ENCODE measurements at places on chromosomes 6 and 20.
A peak's percentile ranks its signal among the peaks of the same experiment; 100 is the strongest.

GRCh38 chr6:17130786-17131185 lies 28.9 kb downstream of the STMND1 start:
- DNase-seq: no peak

GRCh38 chr6:131803007-131803769 lies 4.6 kb upstream of the ENPP1 start:
- no peak for DNase-seq

- no peak for DNase-seq
Observed at GRCh38 chr20:50193836-50194421, 3.3 kb downstream of the CEBPB start.

GRCh38 chr20:36676701-36677421 lies 30.9 kb upstream of the SLA2 start:
- DNase-seq: no peak

DNA sequence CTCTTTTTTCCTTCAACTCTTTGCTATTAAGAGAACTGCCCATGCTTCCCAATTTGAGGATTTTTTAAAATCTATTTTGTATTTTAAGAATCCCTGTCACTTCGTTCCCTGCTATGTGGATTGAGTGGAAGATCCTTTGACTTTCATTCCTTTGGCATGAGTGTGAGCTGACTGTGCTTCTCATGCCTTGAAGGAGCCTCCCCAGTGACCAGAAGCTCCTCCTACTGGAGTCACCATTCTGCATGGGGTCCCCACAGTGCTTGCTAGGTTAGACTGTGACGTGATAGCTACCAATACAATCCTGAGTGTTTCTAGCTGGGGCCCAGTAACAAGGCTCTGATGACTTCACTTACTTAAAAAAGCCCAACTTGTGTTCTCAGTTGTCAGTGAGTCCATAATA lies 104.4 kb upstream of the LAMP5 start:
- DNase-seq: no peak

DNA sequence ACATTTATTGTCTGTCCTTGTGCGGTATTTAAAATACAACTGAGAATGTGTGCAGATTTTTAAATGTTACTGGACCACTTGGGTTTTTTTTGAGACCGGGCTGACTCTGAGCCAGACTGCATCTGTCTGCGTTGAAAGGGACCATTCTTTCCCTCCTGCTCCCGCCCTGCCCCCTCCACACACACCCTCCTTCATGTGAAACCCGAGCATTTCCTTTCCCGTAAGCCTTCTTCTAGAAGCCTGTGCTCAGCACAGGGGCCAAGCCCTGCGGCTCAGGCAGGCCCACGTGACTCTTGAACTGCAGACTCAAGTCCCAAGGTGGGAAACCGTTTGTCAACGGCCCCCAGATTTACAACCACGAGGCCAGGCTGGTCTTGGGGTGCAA lies 82.7 kb upstream of the FOXC1 start:
- DNase-seq: peak; percentile 37

DNA sequence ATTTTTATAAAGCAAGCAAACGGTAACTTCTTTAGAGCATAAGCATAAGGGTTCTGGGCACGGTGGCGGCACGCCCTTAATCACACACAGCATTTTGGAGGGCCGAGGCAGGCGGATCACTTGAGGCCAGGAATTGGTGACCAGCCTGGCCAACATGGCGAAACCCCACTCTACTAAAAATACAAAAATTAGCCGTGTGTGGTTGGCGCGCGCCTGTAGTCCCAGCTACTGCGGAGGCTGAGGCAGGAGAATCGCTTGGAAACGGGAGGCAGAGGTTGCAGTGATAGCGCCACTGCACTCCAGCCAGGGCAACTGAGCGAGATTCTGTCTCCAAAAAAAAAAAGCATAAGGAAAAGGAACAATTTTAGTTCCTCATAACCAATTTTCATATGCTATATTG lies 2.6 kb downstream of the SENP6 start:
- DNase-seq: no peak

DNA sequence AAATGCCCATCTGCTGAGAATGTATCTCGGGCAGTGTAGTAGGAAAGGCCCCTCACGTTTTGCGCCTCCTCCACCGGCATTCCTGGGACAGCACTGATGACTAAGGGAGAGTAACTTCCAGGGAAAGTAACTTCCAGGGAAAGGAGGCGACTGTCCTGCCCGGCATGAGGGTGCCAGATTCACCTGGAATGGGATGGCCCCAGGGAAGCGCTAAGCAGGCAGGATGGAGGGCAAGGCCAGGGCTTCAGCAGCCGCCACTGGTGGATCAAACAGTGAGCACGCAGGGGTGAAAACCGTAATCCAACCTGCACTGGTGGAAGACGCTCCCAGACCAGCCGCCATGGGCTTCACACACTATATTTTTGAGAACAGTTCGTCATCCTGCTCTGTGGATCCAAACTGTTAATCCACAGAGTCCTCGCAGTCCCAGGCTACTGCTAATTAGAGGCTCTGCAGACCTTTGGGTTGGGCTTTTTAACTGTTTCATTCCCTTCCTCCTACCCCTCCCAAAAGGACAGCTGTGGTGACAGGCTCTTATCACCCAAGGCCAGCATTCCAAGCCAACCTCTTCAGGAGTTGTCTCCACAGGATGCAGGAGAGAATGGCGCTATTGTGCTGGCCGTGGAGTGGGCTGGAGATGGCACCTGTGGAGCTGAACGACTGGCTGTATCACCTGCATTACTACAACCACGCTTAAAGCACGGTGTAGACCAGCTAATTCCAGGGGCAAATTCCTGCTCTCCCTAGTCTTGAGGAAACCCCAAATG lies 178.9 kb downstream of the DLL1 start:
- DNase-seq: no peak

- no peak for DNase-seq
Observed at GRCh38 chr20:13418263-13419229, 197.5 kb downstream of the ISM1 start.

DNA sequence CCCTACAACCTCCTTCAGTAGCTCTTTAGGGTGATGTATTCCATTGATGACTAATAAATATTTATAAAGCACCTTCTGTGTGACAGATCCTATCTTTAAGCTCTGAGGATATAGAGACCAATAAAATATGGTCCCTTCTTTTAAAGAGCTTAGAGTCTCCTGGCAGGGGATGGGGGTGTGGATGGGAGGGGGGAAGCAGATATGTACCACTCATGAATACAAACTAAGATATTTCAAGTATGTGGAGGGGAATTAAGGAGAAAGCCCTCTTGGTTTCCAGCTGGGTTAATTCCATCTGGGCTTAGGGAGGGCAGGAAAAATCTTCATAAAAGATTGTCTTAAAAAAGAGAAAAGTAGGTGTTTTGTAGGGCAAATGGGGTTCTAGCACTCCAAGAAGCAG lies 21.6 kb upstream of the FBXO9 start:
- DNase-seq: no peak

DNA sequence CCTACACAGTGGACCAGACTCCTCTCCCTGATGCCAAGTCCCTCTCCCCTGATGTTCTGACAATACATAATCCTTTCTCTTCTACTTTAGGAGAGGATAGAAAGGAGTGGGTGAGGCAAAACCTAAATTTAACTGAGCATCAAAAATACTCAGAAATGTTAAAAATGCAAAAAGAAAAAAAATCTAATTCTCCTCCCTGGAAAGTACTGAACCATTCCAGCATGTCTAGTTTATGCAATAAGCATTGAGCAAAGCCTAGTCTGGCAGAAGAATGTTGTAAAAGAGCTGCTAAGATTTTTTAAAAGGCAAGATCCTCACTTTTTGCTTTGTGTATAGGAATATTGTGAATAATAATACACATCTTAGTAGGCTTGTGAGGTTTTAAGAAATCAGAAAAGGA lies 116.6 kb upstream of the STXBP5 start:
- no peak for DNase-seq

- DNase-seq: no peak
Observed at GRCh38 chr20:59677586-59677985, 73.2 kb downstream of the PHACTR3 start.

- no peak for DNase-seq
Observed at GRCh38 chr6:117573006-117573680, 29.2 kb downstream of the GOPC start.

DNA sequence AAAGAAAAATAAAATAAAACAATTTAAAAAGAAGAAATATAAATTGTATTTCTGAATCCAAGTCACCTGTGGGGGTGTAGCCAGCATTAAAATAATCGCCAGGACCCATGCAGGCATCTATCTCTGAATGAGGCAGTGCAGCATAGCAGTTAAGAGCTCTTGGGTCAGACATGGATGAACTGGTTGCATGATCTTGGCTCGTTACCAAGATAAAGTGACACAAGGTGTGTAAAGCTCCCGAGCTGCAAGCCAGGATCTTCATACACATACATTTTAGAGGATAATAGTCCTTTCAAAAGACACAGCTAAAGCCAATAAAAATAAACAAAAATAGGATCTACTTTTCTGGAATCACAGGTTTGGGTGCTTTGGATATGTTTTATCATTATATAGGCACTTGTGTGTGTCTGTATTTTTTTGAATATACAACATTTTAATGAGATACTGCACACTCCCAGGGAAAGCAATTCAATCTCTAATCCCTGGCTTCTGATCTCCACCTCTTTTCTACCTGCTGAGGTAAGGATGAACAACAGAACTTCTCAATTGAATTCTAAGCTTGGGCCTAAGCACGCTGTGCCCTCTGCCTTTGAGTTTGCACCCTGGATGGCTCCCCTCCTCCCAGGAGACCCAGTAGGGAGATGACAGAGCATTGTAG lies 8.9 kb downstream of the TRIM10 start:
- no peak for DNase-seq

- DNase-seq: no peak
Observed at GRCh38 chr20:33472868-33473435, 16.9 kb upstream of the CBFA2T2 start.

GRCh38 chr6:159832946-159833345 lies 32.9 kb downstream of the PNLDC1 start:
- DNase-seq: no peak

GRCh38 chr6:72925136-72925535 lies 300.2 kb downstream of the KHDC1L start:
- DNase-seq: no peak

DNA sequence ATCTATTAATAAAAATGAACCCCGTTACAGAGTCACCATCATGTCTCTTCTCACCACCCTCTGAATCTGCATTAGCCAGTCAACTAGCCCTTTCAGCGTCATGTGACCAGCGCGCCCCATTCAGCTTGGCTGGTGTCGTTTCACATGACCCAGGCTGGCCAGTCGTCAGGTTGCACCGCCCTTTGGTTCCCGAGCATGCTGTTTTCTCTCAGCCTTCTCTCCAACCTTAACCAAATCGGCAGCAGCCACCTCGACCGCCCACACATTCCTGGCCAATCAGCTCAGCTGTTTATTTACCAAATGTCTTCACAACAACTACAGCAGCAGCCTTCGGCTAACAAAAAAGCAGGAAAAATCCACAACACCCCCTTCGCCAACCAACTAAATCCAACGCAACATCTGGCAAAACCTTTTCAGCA lies 5.6 kb downstream of the SRSF3 start:
- DNase-seq: peak; percentile 79

DNA sequence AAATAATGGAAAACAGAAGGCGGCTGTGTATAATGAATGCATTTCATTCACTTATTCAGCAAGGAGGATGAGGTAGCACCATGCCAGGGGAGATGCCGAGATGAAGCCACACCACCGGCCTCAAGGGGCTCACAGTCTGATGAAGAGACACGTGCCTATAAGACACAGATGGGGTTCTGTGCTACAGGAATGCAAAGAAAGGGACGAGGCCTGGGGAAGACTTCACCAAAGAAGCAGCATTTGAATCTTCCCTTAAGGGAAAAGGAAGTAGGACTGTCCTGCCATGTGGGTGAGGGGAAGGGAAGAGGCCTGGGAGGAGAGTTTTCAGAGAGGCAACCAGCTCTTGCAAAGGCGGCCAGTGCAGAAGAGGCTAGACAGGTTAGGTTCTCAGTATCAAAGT lies 98.9 kb downstream of the PSMG4 start:
- DNase-seq: no peak

DNA sequence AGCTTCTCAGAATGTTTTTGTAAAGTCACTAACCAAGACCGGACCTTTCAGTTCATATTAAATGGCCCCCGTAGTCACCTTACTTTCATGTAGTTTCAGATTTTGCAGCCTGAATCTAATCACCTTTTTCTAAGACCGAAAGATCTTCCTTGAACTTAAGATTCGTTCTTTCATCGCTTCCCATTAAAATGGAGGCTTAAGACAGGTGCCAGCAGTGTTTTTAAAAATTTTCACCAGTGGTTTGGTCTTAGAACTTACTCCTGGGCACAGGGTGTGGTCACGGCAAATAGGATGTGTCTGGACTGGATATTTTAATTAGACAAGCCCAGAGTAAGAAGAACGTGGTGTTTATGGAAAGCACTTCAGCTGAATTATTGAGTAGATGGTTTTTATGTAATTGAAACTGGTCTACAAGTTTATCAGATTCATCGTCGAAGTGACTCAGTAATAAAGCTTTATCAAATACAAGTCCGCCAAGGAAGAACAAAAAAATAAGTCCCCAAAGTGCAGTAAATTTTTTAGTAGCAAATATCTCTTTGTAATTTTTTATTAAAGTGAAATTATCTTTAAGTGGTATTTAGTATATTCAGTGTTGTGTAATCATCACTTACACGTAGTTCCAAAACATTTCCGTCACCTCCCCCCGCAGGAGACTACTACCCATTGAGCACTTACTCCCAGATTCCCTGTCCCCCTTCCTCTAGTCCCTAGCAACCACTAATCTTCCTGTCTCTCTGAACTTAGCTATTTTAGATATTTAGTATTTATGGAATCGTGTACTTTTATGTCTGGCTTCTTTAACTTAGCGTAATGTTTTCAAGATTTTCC lies 868 bp downstream of the SRSF3 start:
- DNase-seq: no peak

- DNase-seq: no peak
Observed at GRCh38 chr6:133957780-133958242, 4.8 kb downstream of the TBPL1 start.

DNA sequence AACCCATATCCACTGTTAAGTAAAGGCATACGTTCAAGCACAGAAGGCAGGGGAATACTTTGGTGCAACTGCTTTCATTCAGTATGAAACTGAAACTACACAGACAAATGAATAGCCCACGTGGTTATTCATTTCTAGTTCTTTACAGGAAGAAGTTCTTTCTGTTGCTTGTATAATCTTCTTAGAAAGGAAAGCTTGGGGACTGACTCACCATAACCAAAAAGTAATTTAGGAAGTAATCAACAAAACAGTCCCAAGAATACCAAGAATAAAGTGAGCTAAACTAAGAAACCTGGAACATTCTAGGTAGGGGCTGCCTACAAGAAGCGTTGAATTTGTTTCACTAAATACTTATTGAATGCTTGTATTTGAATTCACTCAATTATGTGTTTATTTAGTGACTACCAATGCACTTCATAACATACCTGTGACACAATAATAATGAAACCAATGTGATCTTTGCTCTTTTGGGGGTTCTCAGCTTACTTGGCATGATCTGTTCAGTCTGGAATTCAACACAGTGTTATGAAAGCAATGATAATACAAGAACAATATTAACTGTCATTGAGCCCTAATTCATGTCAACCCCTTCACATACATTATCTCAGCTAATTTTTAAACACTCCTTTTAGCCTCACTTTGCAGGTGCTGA lies 25.1 kb upstream of the KIAA0408 start:
- no peak for DNase-seq

DNA sequence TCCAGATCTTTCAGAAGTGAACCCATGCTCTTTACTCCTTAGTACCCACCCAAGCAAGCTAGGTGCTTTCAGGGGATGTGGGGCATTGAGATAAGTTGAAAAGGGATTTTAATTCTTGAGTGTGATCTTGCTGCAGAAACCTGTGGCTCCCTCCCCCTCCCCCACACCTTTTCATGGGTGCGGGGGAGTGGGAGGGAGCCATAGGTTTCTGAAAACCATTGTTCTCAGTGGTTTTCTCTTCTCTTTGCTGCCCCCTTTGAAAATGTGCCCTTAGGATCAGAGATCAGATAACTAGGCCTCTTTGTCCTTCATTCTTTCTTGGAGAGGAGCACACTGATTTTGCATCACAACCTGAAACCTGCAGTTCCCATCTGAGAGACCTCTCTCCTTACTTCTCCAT lies 2.4 kb downstream of the PCSK2 start:
- DNase-seq: no peak
